ENCODE measurements at places on chromosomes 2 and 18.

GRCh38 chr2:3229221-3229620 is 148.4 kb downstream of the EIPR1 start:
- DNase-seq, result no peak

DNA sequence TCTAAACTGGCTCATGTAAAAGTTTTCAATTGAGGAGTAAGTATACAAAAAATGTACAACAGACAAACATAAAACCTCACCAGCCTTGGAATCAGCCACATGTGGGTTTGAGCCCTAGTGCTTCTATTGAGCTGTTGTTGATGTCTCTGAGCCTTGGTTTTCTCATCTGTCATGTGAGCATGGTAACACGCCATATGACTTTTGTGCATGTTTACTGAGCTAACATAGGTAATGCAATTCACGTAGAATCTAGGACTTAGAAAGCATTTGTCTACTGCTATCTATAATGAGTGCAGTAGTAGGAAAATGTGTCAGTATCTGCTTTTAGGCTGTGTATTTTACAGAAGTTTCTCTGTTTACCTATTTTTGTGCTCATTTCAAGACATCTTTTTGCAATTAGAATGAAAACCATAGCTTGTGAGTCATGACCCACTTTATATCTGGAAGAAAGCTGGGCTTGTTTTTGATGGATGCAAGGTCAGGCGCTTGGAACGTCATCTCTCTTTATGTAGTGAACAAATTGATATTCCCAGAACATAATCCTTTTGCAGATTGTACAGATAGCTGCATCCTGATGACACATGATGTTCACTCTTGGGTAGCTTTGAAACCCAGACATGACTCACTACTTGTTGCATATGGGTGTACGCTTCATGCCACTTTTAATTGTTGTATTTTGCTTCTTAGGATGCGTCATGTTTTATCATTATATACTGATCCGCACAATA is 94.3 kb downstream of the RNF144A start:
- DNase-seq, result peak; percentile 95

- peak; percentile 44 for DNase-seq
Measured at GRCh38 chr2:214987261-214987660, 151.2 kb downstream of the ABCA12 start.

- DNase-seq, result no peak
Measured at GRCh38 chr18:74377776-74378175, 62.1 kb downstream of the C18orf63 start.

DNA sequence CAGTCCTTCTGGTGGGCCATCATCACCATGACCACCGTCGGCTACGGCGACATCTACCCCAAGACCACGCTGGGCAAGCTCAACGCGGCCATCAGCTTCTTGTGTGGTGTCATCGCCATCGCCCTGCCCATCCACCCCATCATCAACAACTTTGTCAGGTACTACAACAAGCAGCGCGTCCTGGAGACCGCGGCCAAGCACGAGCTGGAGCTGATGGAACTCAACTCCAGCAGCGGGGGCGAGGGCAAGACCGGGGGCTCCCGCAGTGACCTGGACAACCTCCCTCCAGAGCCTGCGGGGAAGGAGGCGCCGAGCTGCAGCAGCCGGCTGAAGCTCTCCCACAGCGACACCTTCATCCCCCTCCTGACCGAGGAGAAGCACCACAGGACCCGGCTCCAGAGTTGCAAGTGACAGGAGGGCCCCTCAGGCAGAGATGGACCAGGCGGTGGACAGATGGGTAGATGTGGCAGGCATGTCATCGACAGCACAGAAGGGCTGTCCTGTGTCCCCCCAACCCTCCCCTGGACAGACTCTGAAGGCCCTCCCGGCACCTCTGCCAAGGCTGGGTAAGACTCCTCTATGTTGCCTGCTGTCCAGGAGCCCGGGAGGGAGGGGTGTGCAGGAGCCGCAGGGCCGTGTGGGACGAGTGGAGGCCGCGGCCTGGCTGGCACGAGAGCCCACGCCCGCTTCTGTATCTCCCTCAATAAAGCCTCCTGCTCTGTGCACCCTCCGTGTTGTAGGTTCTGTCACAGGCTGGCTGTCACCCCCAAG is 2.0 kb downstream of the KCNF1 start:
- DNase-seq, result no peak

DNA sequence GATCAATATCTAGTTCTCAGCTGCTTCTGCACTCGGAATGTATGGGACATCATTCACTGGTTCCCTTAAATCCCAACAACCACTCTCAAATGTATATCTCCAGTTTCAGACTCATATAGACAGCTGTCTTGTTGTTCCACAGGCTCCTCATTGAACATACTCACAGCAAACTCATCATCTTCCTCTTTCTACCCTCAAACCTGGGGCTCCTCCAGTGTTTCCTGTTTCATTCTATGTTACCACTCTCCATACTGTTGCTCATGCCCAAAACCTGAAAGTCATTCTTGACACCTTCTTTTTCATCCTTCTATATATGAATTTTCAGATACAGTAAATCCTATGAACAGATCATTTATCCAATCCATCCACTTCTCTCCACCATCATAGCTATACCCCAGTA is 18.7 kb upstream of the REL start:
- DNase-seq, result no peak

DNA sequence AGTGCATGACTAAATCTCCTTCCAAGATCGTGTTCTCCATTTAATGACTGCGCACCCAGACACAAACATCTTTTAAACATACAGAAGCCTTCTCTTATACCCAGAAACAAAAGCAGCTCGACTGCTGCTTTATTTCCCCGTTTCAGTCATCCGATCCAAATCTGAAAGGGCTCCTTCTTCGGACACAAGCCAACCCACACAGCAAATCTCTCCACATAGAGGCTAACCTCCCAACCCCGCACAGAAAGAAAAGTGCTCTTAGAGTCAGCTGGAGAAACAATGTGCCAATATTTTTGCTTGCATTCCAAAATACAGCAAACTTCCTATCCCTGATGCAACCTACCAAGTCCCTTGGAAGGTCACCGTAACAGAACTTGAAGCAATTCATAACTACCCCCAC is 29.1 kb downstream of the GAREM1 start:
- DNase-seq, result peak; percentile 6

DNA sequence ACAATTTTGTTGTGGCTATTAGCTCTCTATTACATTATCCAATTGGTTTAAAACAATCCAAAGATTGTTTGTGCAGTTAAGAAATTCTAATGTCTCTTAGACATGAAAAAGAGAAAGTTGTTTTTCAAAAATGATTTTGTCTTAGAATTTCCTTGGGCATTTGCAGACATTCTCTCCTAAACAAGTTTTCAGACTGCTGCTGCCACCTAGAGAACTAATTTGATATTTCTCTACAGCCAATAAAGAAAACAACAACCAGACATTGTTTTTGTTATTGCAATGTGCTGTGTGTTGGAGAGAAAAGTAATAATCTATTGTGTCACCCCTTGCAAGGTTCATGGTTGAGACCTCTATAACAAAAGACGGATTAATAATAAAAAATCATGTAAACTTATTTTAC is 119.0 kb upstream of the SYT4 start:
- DNase-seq, result no peak

DNA sequence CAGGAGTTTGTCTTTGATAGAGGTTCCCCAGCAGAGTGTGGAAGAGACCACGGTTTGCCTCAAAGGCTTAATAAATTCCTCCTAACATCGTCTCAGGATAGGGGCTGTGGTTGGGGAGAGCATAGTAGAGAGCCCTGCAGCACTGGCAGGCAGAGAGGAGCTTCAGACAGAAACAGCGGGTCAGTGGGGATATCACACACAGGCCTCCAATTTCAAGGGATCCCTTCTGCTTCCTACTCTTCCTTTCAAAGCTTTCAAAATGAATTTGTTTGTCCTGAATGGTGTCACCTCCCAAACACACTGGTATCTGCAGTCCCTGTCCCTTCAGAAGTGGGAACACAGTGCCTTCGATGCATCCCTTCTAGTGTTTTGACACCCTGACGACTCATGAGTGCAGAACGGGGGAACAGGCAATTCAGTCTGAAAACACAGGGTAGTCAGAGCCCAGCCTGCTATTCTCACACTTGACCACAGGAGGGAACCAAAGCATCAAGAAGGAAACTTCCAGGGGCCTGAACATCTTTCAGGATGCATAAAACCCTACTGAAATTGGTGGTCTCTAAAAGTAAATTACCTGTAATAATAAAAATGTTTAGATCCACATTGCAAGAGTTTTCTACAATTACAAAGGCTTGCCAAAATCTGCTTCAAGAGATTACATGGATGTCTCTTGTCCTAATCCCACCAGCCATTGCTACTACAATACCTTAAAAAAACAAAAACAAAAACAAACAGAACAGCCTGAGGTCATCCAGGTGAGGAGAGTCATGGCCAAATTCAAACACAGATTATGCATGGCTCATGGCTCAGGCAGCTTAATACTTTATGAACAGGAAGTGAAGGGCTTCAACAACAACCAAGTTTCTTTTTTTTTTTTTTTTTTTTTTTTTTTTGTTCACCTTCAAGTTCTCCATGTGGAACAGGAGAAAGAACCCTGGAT is 49.8 kb downstream of the SLC14A2 start:
- DNase-seq, result peak; percentile 41
